ENCODE measurements at places on chromosomes 11 and 22.

DNA sequence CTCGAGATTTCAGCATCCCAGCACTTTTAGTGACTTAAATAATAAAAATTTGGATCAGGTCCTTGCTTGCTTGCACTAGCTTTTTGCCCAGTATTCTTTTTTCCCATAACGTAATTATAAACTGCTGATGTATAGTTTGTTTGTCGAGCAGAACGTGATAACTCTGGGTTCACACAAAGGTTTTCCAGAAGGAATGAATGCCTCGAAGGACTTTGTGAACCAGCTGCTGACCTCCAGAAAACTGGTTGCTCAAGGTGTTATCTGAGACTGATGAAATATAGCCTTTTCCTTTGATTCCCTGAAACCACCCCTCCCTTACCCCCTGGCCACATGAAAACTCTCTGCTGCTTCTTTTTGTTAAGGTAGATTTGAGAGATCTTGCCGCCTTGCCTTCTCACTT is 229.1 kb upstream of the CARD18 start:
- H3K27ac ChIP-seq: no peak overlapping the region
- no peaks in the 10 kb centered on the region for H3K36me3 ChIP-seq
- no peaks in the 10 kb centered on the region for H3K4me1 ChIP-seq
- no peak overlapping the region for H3K4me3 ChIP-seq

- no peaks in the 10 kb centered on the region for H3K27me3 ChIP-seq
- H3K4me1 ChIP-seq: no peaks in the 10 kb centered on the region
Measured at GRCh38 chr11:134164490-134165370, 59.0 kb downstream of the NCAPD3 start.

GRCh38 chr11:119015054-119015611 is 3.0 kb downstream of the RPS25 start:
- no peak overlapping the region for H3K27ac ChIP-seq
- H3K36me3 ChIP-seq: peaks cover 38% of the 10 kb centered on the region
- no peaks in the 10 kb centered on the region for H3K27me3 ChIP-seq
- no peak overlapping the region for H3K4me3 ChIP-seq
- H3K4me1 ChIP-seq: peaks cover 32% of the 10 kb centered on the region
- DNase-seq: no peak

DNA sequence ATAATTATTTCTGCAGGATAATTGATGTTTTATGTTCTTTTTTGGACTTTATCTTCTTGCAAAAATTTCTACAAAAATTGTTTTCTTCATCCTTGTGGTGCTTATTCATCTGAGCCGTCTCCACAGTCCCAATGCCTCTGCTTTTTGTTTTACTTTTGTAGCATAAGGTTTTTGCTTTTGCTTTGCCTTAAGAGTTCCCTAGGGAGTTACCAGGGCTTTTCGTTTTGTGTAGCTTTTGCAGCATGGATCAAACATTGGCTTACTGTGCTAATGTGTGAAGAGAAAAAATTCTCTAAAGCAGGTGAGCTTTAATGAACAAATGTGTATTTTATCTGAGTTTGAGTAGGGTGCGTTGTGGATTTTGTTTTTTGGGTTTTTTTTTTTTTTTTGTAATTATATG is 11.8 kb downstream of the XBP1 start:
- no peak for DNase-seq
- H3K36me3 ChIP-seq: peaks cover 32% of the 10 kb centered on the region
- no peak overlapping the region for H3K4me3 ChIP-seq
- H3K27ac ChIP-seq: no peak overlapping the region

- DNase-seq: no peak
- no peaks in the 10 kb centered on the region for H3K4me1 ChIP-seq
- H3K4me3 ChIP-seq: no peak overlapping the region
- H3K27me3 ChIP-seq: no peaks in the 10 kb centered on the region
Measured at GRCh38 chr22:35743326-35743860, 25.7 kb downstream of the APOL5 start.

Measured in thoracic aorta (tissue), 2 donors.